Left ventricle myocardium superior (tissue), 1 donor: ENCODE measurements at places on chromosomes 4 and X.

GRCh38 chr4:9841072-9841471 is 59.6 kb downstream of the DRD5 start:
- DNase-seq = no peak

DNA sequence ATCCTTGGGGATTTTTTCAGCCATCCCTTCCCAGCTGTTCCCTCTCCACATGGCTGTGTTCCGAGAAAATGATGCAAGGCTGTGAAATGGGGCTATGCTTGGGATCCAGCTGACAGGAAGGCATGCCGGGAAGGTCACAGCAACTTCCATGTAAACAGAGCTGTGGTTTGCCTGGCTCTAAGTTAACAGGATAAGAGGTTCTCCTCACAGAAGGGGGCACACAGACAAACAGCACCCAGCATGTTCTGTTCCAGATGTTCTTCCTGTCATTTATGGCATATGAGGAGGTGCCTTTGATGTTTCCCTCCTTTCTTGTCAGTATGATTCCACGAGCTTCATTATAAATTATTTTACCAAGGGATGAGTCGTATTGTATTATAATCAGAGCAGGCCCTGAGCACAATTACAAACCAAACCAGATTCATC is 220.7 kb downstream of the ANTXR2 start:
- peak; percentile 48 for DNase-seq

GRCh38 chrX:42219231-42219630 is 295.9 kb upstream of the CASK start:
- DNase-seq = no peak

- DNase-seq = no peak
Measured at GRCh38 chr4:855880-856224, 29.9 kb upstream of the CPLX1 start.

- DNase-seq = no peak
Measured at GRCh38 chrX:23790155-23790497, 7.2 kb downstream of the SAT1 start.

DNA sequence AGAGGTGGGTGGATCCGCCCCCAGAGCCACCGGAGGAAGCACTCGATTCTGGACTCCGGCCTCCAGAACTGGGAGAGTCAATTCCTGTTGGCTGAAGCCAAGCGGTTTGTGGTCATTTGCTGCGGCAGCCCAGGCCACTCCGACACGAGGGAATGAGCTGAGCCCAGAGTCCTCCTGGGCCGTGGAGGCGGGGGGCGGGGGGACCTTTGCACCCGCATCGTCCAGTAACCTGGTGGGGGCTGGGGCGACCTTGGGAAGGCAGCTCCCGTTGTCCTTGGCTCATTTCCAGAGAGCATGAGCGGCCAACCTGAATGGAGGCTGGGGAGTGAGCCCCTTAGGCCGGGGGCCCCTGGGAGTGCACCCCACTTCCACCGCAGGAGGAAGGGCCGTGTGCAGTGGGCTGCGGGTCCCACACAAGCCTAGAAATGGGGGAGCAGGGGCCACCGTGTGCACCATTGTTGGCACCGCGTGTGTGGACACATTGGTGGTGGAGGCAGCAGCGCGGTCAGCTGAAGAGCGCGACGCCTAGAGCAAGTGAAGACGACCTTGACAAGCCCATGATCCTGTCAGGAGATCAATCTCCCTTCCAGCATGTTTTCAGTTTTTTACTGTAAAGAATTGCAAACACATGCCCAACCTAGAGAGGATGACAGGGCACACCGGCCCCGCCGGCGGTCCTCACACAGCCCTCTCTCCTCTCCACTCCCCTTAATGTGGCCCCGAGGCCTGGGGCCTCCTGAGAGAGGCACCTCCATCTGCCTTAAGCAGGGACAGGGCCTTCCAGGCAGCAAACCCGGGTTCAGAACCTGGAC is 19.9 kb upstream of the DUSP9 start:
- DNase-seq = no peak

DNA sequence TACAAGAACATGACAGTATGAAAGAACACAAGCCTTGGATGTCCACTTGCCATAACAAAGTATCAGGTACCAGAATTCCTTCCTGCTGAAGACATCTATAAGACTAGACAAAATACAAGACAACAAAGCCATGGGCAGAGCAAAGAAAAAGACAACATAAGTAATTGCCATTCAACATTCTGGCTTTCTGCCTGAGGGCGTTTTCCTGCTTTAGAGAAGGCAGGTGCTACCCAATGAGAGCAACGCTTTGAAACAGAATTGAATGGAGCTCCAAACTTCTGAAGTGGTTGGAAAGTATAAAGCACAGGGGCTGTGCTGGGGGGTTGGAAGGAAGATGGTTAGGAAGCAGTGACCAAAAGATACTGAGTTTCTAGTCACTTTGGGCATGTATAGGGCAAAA is 30.1 kb downstream of the PDE5A start:
- no peak for DNase-seq

GRCh38 chrX:43631841-43632240 is 24.3 kb upstream of the MAOA start:
- DNase-seq = no peak

GRCh38 chrX:9676306-9676705 is 89.3 kb downstream of the GPR143 start:
- no peak for DNase-seq

DNA sequence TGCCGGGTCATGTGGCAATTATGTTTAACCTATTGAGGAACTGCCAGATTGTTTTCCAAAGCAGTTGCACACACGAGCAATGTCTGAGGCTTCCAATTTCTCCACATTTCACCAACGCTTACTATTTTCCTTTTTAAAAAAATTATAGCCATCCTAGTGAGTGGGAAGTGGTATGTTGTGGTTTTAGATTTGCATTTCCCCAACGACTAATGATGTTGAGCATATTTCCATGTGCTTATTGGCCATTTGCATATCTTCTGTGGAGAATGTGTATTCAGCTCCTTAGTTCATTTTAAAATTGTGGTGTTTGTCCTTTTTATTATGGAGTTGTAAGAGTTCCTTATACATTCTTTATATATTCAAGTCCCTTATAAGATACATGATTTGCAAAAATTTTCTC is 60.2 kb downstream of the MTMR1 start:
- DNase-seq = no peak

GRCh38 chr4:40626183-40626990 is 3.3 kb downstream of the RBM47 start:
- DNase-seq = no peak

DNA sequence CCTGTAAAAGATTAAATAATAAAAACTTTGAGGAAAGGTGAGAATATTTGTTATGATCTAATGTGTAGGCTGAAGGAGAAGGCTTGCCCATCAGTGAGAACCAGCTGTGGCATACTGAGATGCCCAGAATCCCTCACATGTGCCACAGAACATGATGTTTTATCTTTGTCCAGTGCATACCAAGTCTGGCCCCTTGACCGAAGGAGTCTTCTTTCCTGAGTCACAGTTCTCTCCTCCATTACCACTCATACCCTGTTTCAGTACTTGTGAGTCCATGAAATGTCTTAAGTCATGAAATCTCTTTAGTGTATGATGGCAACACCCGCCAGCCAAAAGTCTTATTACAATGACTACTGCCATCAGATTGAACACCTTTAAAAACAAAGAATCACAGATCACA is 42.7 kb downstream of the PPARGC1A start:
- DNase-seq = no peak

DNA sequence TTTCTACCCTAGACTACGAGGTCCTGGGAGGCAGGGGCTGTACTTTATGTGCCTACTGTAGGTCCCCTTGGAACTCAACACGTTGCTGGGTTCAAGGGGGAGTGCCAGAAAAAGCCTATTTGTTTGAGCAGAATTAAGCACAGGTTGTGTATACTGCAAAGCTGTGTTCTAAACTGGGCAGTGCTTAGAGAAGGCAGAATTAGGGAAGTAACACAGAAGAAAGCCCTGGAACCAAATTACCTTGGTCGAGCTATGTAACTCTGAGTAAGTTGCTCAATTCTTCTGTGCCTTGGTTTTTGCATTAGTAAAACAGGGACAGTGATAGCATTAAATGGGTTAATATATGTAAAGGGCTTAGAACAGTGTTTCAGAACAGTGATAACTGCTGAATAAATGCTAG is 245.0 kb upstream of the SFRP2 start:
- DNase-seq = no peak

DNA sequence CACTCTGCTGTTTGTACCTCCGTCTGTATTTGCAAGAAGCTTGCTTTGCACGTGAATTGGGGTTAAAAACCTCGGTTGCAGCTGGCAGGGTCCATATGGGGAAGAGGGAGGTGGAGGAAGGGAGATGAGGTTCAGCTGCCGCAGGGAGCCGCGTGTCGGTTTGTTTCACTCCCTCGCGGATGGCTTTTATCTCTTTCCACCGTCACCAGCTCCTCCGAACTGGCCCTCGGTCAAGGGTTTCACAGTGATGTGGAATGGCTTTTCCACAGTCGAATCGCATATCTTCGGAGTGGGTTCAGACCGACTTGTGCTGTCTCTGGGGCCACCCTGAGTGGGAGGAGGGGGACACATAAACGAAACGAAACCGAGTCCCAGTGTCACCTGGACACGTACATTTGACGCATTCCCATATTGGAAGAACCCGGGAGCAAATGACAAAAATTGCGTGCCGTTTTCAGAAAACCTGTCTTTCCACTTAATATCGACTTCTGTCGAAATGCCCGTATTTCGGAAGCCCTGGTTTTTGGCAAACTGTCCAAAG is 929 bp downstream of the ZBTB33 start:
- DNase-seq = peak; percentile 46

DNA sequence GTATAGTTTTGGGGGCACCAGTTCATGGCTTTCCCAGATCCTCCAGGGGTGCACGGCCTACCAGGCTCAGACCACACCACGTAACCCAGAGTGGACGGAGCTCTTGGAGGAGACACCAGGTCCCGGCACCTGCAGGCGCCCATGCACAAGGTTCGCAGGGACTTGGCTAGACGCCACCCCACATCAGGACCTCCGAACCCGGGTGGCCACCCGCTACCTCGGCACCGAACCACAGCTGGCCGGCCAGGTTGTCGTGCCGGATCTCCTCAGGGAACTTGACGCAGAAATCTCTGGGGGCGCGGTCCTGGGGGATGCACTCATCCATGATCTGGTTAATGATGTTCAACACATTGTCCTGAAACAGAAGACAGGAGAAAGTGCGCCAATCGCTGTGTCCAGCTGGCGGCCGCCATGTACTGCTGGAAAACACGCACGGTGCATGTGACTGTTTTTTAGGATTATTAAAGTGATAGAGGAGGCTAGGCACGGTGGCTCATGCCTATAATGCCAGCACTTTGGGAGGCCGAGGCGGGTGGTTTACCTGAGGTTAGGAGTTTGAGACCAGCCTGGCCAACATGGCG is 77.1 kb downstream of the ZFYVE28 start:
- DNase-seq = peak; percentile 31

DNA sequence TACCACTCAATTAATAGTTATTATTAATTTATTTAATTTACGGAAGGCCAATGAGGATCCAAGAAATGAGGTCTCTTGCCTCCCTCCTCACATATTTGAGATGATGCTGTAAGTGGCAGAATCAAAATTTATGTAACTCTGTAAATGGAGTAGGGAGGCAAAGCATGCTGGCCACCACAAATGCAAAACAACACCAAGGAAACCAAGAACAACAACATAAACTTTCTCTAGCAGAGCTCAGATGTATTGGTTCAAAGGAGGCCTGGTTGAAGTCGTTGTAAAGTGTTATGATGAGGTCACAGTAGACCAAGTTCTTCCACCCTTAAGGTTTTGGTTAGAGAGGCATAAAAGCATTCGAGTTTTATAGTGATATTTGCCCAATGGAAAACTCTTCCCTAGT is 194.8 kb upstream of the FAT1 start:
- DNase-seq = no peak

DNA sequence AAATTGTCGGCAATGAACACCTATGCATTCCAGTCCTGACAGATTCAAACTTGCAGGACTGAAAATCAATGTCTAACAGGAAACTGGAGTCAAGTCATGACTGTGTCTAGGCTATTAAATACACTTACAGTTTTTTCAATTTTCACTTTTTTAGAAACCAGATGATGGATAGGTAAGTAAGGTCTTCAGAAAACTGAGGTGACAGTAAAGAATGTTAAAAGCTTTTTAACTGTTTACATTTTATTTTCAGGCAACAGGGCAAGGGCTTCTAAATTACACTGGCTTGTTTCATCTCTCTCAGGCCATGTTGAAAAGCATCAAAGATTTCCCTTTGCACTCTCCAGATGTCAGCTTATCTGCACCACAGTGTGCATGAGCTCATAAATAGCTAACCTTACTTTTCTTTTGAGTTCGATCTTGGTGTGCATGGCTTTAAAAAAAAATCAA is 65.2 kb downstream of the SEC24D start:
- DNase-seq = no peak

DNA sequence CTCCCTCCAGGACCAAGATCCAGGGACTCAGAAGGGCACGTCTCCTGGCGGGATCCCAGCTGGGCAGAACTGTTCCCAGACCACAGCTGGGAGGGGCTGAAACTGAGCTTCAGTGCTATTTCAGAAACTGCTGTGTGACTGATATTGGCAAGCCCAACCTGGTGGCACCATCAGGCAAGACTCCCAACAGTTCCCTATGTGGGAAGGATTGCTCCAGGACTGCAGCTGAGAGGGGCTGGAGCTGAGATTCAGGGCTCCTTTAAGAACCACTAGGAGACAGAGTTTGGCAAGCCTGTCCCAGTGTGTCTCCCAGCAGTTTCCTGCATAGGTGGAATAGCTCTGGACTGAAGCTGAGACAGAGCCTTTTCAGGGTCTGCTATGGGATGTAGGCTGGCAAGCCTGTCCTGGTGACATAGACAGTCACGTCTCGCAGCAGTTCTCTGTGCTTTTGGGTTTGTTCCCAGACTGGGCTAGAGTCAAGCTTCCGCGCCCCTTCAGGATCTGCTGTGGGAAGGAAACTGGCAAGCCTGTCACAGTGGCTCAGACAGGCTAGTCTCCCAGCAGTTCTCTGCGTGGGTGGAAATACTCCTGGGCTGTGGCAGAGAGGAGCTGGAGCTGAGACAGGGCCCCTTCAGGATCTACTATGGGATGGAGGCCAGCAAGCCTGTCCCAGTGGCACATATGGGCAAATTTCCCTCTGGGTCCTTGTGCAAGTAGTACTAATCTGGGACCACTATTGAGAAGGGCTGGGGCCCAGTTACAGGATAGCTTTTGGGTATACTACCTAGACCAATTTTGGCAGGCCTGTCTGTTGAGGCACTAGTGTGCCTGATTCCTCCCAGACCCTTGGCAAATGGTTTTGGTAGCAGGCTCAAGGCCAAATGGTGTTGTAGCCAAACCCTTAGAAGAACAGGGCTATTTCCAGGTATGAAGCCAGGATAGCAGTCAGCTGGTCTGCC is 20.2 kb upstream of the MED14 start:
- peak; percentile 74 for DNase-seq

- DNase-seq = peak; percentile 65
Measured at GRCh38 chr4:173415885-173416653, 17.2 kb upstream of the SCRG1 start.

GRCh38 chrX:41518127-41518840 is 71.1 kb downstream of the NYX start:
- DNase-seq = no peak

DNA sequence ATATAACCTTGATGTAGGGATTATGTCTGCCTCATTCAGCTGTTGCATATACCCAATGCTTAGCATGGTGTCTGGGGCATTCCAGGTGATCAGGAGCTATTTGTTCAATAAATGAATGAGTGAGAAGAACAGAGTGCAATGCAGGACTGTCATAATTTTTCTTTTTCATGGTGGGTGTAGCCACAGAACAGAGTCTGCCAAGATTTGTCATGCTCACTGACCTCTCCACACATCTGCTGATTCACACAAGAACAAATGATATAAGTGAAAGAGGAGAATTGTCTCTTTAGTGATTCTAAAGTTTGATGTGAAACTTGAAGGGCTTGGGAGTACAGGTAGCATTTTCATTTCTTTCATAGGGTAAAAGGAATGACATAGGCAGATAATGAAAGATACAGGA is 64.4 kb upstream of the TEX13D start:
- DNase-seq = no peak

- no peak for DNase-seq
Measured at GRCh38 chr4:118917582-118917981, 28.9 kb downstream of the SYNPO2 start.
